ENCODE measurements at places on chromosomes 1 and 21.

- DNase-seq = no peak
These were observed 15.6 kb upstream of the CSF1 start for GRCh38 chr1:109894823-109895719.

DNA sequence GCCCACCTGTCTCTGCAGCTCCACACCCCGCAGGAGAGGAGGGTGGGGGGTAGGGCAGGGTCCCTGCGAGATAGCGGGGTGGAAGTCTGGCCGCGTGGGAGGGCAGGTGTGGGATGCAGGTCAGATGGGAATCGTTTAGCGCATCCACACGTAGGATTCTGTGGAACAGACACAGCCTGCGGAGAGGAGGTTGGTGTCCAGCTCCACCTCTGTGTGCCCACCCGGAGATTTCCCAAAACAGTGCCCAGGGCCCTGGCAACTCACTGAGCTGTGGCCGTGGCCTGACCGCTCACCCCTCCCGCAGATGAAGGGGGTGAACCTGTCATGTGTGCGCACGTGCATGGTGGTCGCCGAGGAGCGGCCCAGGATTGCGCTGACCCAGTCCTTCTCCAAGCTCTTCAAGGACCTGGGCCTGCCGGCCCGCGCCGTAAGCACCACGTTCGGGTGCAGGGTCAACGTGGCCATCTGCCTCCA lies 46.9 kb downstream of the S100B start:
- DNase-seq = no peak

- no peak for DNase-seq
These were observed 8.4 kb downstream of the WDR64 start for GRCh38 chr1:241660424-241660972.

GRCh38 chr1:207810173-207810572 lies 58.3 kb downstream of the CD46 start:
- DNase-seq = no peak
